ENCODE measurements at places on chromosomes 16 and 17.

DNA sequence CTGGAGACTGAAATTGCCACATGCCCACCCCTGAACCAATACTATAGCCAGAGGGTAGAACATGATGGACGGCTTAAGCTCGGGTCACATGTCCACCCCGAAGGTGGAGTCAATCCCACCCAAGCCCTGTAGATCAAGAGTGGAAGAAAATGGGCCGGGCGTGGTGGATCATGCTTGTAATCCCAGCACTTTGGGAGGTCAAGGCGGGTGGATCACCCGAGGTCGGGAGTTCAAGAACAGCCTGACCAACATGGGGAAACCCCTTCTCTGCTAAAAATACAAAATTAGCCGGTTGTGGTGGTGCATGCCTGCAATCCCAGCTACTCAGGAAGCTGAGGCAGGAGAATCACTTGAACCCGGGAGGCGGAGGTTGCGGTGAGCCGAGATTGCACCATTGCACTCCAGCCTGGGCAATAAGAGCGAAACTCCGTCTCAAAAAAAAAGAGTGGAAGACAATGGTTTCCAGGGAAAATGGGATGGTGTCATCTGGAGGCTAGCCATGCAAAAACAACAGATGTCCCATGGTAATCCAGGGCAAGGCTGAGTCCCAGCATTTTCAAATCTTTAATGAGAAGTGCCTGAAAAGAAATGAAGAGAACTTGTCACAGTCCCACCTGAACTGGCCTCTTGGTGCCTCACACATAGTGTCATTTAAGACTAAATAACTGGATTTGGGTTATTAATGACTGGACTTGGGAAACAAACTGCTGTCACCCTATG lies 30.1 kb downstream of the CD300LF start:
- DNase-seq = no peak

- peak; percentile 51 for DNase-seq
Measured at GRCh38 chr17:38798614-38799500, 499 bp downstream of the PIP4K2B start.

DNA sequence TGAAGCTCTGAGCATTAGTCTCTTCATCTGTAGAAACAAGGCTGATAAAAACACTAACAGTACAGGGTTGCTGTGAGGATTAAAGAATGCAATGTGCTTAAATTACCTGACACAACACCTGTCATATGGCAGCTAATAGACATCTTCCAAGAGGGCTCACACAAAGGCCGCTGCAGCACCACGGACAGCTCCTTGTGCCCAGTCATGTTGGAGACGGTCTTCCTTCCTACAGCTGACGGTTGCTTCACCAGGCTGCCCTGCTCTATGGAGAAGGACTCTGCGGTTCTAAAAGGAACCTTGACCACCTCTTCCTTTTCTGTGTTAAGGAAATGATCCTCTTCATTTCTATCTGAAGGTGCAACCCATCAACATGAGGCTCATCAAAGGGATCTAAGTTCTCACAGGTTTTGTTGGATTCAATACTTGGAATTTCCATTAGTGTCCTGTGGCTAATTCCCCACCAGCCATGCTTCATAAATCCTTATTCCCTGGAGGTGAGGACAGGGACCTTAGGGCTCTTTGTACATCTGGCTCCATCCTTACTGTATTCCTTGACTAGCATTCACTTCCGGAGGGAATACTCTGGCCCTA lies 138.9 kb upstream of the CES5A start:
- DNase-seq = no peak

GRCh38 chr17:32323811-32324491 lies 18.0 kb downstream of the C17orf75 start:
- no peak for DNase-seq

GRCh38 chr17:36608280-36608679 lies 6.9 kb downstream of the MRM1 start:
- DNase-seq = no peak

- no peak for DNase-seq
Measured at GRCh38 chr17:77379065-77379428, 238.3 kb downstream of the SEC14L1 start.

GRCh38 chr17:44083250-44083849 lies 12.8 kb downstream of the G6PC3 start:
- no peak for DNase-seq

DNA sequence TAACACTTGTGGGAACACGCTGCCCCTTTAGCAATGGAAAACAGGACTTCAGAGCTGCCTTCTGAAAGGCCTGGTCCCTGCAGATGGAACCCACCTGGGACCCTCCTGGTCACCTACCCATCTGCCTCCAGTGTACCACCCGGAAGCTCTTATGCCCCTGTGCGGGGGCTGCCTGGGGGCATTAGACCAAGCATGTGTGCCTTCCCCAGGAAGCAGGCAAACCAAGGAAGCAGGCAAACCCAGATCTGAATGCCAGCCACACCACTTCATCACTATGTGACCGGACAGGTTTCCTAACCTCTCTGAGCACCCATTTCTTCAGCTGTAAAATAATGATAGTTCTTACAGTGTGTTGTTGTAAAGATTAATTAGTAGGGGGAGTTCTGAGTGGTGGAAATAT lies 20.8 kb upstream of the LRRC37A3 start:
- DNase-seq = no peak

- DNase-seq = no peak
Measured at GRCh38 chr16:88390735-88391134, 8.0 kb downstream of the ZNF469 start.

DNA sequence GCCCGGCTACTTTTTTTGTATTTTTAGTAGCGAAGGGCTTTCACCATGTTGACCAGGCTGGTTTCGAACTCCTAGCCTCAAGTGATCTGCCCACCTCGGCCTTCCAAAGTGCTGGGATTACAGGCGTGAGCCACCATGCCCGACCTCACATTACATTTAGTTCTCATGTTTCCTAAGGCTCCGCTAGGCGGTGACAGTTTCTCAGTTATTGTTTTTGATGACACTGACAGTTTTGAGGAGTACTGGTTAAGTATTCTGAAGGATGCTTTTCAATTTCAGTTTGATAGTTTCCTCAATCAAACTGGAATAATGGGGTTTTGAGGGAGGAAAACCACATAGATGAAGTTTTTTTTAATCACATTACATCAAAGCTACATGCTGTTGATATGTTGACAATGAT lies 1028.5 kb downstream of the CDH8 start:
- no peak for DNase-seq

DNA sequence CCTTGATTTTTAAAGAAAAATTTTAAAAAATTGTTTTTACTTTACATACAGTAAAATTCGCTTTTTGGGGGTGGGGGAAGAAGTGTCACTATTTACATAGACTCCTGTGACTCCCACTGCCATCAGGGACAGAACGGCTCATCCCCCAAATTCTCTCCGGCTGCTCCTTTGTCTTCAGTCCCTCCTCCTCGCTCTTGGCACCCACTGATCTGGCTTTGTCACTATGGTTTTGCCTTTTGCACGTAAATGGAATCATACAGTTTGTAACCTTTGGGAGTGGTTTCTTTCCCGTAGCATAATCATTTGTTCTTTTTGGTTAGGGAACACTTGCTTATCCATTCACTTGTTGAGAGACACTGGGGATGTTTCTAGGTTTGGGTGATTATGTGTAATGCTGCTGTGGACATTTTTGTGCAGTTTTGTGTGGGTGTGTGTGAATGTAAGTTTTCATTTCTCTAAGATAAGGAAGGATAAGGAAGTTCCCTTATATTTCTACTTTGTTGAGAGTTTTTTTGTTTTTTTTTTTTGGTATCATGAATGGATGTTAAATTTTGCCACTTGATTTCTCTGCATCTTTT lies 27.4 kb downstream of the RAB11FIP4 start:
- no peak for DNase-seq

GRCh38 chr17:41377546-41377945 lies 4.6 kb downstream of the KRT34 start:
- no peak for DNase-seq

GRCh38 chr16:727291-727977 lies 528 bp downstream of the HAGHL start:
- DNase-seq = peak; percentile 37

GRCh38 chr17:73617501-73617900 lies 26.7 kb downstream of the SDK2 start:
- DNase-seq = no peak

- DNase-seq = no peak
Measured at GRCh38 chr16:590188-590814, 435 bp downstream of the RAB40C start.

- peak; percentile 33 for DNase-seq
Measured at GRCh38 chr17:80477647-80478478, 1.5 kb upstream of the NPTX1 start.

GRCh38 chr17:31456814-31457213 lies 65.3 kb downstream of the RAB11FIP4 start:
- no peak for DNase-seq

GRCh38 chr17:36089888-36090836 lies at the start of gene CCL3:
Gene CCL3, minus strand, starts transcription at chr17:36090143. Its CDS starts 85 bp downstream, at chr17:36090058.
- DNase-seq = no peak

- no peak for DNase-seq
Measured at GRCh38 chr17:48002266-48002915, 31.5 kb downstream of the CDK5RAP3 start.

DNA sequence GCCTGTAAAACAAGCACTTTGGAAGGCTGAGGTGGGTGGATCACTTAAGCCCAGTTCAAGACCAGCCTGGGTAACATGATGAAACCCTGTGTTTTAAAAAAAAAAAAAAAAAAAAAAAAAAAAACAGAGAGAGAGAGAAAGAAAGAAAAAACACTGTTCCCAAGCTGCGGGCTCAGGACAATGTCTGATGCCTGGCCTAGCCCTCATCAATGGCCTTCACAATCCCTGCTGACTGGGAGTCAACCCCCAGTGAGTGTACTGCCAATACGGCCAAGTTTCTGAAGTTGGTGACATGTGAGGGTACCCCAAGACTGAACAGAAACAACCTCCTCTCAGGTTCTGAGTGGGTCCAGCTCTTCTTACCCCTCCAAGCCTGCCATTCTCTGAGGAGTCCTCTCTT lies 116.5 kb downstream of the ZNF778 start:
- DNase-seq = no peak

GRCh38 chr17:80499961-80500665 lies 23.7 kb upstream of the NPTX1 start:
- DNase-seq = no peak

DNA sequence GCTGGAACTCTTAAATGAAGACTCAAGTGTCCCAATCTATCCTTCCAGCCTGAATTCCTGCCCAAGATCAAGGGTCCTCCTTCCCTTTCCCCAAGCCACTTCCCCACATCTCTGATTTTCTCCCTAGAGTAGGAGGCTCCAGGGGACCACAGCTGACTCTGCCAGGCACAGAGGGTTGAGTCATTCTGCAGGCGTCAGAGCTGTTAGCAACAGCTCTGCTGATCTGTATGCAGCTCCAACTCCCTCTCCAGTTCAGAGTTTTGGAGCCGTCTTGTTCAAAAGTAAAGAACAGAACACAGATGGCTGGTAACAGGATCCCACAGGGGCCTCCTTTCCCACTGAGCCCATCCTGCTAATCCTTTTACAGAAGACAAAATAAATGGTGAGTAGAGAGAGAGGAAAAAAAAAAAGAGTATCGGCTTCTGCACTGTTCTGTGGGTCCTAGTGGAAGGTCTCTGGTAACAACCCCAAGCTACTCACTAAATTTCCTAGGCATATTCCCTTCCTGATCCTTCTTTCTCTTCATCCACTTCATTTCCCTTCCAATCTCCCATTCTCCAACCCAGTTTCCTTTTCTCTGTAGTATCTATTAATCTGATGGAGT lies 13.4 kb upstream of the TAOK1 start:
- no peak for DNase-seq

- no peak for DNase-seq
Measured at GRCh38 chr17:38872671-38873385, 3.0 kb downstream of the LASP1 start.

GRCh38 chr17:6269478-6269877 lies 165.4 kb downstream of the AIPL1 start:
- no peak for DNase-seq

Measured in T-helper 2 cell (primary cell).